Epithelial cell of umbilical artery (primary cell): ENCODE measurements at places on chromosomes 6 and 20. TPM values are rescaled to one million over a fixed set of nuclear protein-coding genes. Genes with fewer than 3 reads are reported as not detected.

Gene PDYN
- not detected in 2 replicates for total RNA-seq

Gene BTN1A1
- not detected in 2 replicates for total RNA-seq

Gene TNFAIP3
- 0.97 and 7.1 TPM in 2 replicates for total RNA-seq

Gene GSTA3
- not detected in 2 replicates for total RNA-seq
